Mesenteric fat pad (tissue), 1 donor: ENCODE measurements at places on chromosomes 2 and 18.

- DNase-seq, result no peak
Measured at GRCh38 chr2:96534141-96534540, 2.4 kb upstream of the ARID5A start.

GRCh38 chr2:172513935-172514586 lies 41.8 kb upstream of the PDK1 start:
- DNase-seq, result no peak

DNA sequence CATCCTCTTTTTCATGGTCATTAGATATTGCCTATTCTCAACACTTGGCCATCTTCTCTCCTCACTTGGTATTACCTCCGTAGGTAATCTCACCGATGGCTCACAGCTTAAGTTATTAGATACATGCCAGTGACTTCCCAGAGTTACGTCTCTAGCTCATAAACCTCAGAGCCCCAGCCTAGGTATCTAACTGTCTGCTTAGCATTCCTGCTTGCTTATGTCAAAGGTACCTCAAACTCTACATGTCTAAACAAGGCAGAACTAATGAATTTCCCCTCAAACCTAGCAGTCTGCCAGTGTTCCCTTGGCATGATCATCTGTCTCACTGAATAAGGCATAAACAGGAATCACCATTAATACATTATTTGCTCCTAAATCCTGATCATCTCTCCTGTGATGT lies 27.7 kb upstream of the ZNF638 start:
- DNase-seq, result no peak

DNA sequence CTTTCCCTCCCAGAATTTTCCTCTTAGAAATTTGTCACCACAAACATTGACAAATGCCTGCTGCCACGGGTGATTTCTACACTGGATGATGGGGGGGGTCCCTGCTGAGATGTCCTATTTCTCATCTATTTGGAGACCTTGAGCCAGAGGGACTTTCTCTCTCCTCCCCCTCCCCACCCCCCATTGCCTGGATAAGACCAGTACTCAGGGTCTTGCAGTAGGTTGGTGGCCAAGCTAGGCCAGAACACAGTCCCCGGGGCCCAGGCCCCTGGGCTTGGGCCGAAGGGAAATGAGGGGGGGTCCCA lies 560 bp upstream of the DUSP2 start:
- no peak for DNase-seq

GRCh38 chr2:212428681-212429478 lies 109.7 kb downstream of the ERBB4 start:
- no peak for DNase-seq
